ENCODE measurements at places on chromosomes 4 and X.

- no peak for DNase-seq
Measured at GRCh38 chrX:14309431-14309830, 219.9 kb upstream of the GLRA2 start.

DNA sequence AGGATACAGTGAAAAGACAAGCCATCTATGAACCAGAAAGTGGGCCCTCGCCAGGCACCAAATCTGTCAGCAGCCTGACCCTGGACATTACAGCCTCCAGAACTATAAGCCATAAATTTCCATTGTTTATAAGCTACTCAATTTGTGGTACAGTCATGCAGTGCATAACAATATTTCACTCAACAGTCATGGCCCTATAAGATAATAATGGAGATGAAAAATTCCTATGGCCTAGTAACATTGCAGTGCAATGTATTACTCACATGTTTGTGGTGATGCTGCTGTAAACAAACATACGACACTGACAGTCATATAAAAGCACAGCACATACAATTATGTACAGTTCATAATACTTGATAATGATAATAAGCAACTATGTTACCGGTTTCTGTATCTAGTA lies 17.1 kb upstream of the TLR1 start:
- no peak for DNase-seq

GRCh38 chr4:82756061-82756460 lies 42.5 kb downstream of the SCD5 start:
- DNase-seq: no peak

DNA sequence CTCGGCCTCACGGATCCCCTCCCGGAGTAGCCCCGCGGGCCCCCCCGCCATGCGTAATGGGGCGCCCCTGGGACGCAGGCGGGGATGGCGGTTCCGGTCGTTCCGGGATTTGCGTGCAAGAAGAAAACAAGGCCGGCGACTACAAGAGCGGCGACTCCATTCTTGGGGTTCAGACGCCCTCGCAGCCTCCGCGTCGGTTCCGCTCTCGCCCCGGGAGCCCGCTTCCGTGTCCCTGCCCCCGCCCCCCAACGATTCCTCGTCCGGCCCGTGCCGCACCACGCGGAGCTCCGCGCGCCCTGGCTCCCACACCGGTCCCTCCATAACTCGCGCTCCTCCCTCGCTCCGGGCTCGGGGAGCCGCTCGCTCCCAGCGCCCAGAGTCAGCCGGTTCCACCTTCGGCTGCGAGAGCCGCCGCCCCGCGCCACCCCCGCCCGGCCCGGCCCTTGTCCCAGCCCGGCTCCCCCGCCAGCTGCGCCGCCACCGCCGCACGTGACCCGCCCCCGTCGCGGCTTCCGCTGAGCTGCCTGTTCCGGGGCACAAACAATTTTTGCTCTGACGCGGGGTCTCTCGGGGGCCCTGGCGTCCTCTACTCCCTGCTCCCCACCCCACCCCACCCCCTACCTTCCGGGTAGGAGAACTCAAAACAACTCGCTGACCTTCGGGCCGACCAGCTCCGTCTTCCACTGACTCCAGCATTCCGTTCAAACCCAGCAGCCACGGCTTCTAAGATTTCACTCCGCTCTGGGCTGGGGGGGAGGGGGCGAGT lies 78.8 kb upstream of the BCOR start:
- no peak for DNase-seq

DNA sequence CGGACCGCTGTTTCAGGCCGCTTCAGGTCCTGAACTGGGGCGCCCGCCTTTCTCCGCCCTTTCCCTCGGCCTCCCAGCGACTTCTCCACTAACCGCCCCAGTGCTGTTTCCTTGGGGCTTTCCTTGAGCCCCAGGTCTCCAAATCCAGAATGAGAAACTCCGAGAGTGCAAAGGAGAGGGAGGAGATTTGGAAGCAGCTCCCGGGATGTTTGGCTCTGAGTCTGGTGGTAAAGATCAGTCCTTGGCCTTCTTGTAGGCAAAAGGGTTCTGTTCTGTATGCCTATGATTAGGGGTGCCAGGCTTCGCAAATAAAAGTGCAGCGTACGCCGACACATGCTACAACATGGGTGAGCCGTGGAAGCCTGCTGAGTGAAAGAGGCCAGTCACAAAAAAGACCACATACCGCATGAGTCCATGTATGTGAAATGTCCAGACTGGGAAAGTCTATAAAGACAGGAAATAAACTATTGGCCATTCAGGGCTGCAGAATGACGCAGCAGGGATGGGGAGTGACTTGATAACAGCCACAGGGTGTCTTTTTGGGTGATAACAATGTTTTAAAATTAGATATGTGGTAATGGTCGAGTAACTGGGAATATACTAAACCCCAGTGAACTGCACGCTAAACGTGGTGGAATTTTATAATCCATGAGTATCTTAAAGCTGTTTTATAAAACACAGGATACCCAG lies 99.8 kb downstream of the TRAPPC11 start:
- no peak for DNase-seq
